ENCODE measurements at places on chromosomes 3 and 15. TPM values are rescaled to one million over a fixed set of nuclear protein-coding genes. Genes with fewer than 3 reads are reported as not detected.

DNA sequence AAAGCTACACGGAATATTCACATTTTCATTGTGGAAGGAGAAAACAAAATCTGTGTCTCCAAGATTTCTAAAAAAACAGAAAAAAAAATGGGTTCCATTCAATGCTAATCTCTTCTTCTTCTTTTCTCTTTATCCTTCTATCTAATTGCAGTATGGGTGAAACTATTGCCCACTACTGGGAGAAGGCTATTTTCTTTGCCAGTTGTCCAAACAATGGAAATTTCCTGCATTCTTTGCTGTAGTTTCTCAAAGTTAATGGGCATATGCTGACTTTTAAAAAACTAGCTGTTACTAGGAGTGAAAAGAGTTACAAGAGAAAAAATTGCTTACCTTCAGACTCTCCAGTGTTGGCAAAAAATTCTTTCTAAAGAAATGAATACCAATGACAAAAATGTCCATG, 179.3 kb upstream of the ANKRD28 start:
- no peaks in the 10 kb centered on the region for H3K27me3 ChIP-seq
- peaks cover 2% of the 10 kb centered on the region for H3K4me1 ChIP-seq
- no peak overlapping the region for H3K4me3 ChIP-seq
- no peak for DNase-seq
- no peaks in the 10 kb centered on the region for H3K36me3 ChIP-seq
- no peak overlapping the region for H3K27ac ChIP-seq

DNA sequence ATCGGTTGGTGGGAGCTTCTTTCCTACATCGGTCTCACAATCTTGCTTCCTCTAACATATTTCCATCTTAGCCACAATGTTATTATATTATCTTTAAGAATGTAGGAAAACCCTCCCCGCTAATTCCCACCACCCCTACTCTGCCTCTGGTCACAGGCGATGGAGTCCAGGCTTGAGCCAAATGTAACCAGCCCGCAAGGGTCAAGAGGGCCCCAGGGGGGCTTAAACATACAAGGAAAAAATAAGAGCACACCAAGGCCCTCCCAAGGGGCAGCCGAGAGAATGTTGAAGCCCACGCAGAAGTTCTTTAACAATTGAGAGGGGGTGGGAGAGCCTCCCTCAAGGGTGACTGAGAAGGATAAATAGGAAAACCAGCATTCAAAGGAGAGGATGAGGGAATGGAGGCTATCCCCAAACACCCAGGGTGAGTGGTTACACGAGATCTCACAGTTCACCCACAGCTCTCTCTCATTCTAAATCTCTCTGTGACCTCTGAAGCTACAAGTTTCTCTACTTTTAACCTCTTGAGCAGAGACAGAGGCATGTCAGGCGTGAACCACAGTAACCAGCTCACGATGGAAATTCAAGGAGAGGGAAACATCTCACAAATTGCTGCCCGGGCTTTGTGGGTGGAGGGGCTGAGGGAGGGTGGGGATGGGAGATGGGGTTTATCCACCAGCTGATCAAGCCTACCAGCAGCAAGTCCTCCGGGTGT, 31.4 kb upstream of the UACA start:
- H3K4me1 ChIP-seq, result peaks cover 19% of the 10 kb centered on the region
- no peak overlapping the region for H3K4me3 ChIP-seq
- no peaks in the 10 kb centered on the region for H3K36me3 ChIP-seq

DNA sequence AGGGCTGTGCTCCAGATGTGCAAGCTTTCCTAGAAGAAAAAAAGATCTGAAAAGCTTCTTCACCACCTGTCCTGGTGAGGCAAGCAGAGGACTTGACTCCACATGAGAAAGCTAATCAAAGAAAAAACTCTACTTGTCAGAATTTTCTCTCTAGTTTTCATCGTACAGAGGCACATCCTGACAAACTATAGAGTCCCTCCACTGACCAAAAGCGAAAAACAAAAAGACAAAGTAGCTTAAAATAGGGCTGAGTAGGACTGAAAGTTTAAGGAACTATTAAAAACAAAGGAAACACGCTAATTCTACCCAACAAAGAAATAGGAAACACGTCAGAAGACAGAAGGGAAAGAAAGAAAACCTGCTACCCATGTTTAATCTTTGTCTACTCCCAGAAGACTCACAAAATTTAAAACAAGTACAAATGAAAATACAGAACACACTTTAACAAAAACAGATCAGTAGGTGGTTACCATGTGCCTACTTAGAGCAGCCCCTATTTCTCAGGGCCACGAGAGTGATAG, 26.5 kb downstream of the NANOGP8 start:
- DNase-seq, result no peak
- no peak overlapping the region for H3K27ac ChIP-seq
- no peak overlapping the region for H3K4me3 ChIP-seq
- H3K4me1 ChIP-seq, result no peaks in the 10 kb centered on the region
- no peaks in the 10 kb centered on the region for H3K27me3 ChIP-seq

GRCh38 chr3:48563382-48563918, at the start of gene UCN2:
TSS of gene UCN2 (minus strand) at chr3:48563781. CDS start at chr3:48563124, 657 bp downstream.
- H3K4me3 ChIP-seq, result no peak within 1 kb of the TSS
- no peak within 1 kb of the TSS for H3K27ac ChIP-seq
- H3K27me3 ChIP-seq, result no peaks in the 10 kb centered on the region
- DNase-seq, result no peak

GRCh38 chr15:63010386-63010785, 32.2 kb upstream of the TPM1 start:
- H3K36me3 ChIP-seq, result no peaks in the 10 kb centered on the region
- peaks cover 15% of the 10 kb centered on the region for H3K4me1 ChIP-seq
- no peak overlapping the region for H3K27ac ChIP-seq
- peaks cover 2% of the 10 kb centered on the region for H3K27me3 ChIP-seq

GRCh38 chr15:70344666-70345065, 246.9 kb upstream of the TLE3 start:
- no peaks in the 10 kb centered on the region for H3K27me3 ChIP-seq
- no peak for DNase-seq
- peaks cover 16% of the 10 kb centered on the region for H3K4me1 ChIP-seq
- H3K4me3 ChIP-seq, result no peak overlapping the region
- H3K36me3 ChIP-seq, result no peaks in the 10 kb centered on the region

DNA sequence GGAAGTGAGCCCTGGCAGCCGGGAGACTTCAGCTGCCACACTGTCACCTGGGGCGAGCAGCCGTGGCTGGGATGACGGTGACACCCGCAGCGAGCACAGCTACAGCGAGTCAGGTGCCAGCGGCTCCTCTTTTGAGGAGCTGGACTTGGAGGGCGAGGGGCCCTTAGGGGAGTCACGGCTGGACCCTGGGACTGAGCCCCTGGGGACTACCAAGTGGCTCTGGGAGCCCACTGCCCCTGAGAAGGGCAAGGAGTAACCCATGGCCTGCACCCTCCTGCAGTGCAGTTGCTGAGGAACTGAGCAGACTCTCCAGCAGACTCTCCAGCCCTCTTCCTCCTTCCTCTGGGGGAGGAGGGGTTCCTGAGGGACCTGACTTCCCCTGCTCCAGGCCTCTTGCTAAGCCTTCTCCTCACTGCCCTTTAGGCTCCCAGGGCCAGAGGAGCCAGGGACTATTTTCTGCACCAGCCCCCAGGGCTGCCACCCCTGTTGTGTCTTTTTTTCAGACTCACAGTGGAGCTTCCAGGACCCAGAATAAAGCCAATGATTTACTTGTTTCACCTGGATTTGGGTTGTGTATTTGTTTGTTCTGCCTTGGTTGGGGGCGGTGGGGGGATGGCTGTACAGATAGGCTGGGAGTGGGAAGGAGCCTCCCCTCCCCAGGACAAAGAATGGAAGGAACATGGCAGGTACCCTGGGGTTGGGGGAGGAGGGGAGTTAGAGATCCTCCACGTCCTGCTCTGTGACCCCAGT, 2.9 kb upstream of the GRM2 start:
- peaks cover 35% of the 10 kb centered on the region for H3K36me3 ChIP-seq
- no peak overlapping the region for H3K27ac ChIP-seq
- peaks cover 19% of the 10 kb centered on the region for H3K27me3 ChIP-seq
- no peak for DNase-seq
- H3K4me3 ChIP-seq, result no peak overlapping the region

- H3K27ac ChIP-seq, result no peak overlapping the region
- H3K36me3 ChIP-seq, result no peaks in the 10 kb centered on the region
- no peak overlapping the region for H3K4me3 ChIP-seq
Observed at GRCh38 chr15:78837543-78837942, 26.3 kb upstream of the ADAMTS7 start.

GRCh38 chr3:113287111-113287802, 75.9 kb downstream of the BOC start:
- peak; percentile 65 for DNase-seq
- H3K4me1 ChIP-seq, result peaks cover 2% of the 10 kb centered on the region
- no peak overlapping the region for H3K27ac ChIP-seq
- no peak overlapping the region for H3K4me3 ChIP-seq

GRCh38 chr3:111910806-111911205, 51.7 kb downstream of the PHLDB2 start:
- H3K4me1 ChIP-seq, result peaks cover 9% of the 10 kb centered on the region
- no peak for DNase-seq
- H3K4me3 ChIP-seq, result no peak overlapping the region
- H3K36me3 ChIP-seq, result peaks cover 18% of the 10 kb centered on the region

DNA sequence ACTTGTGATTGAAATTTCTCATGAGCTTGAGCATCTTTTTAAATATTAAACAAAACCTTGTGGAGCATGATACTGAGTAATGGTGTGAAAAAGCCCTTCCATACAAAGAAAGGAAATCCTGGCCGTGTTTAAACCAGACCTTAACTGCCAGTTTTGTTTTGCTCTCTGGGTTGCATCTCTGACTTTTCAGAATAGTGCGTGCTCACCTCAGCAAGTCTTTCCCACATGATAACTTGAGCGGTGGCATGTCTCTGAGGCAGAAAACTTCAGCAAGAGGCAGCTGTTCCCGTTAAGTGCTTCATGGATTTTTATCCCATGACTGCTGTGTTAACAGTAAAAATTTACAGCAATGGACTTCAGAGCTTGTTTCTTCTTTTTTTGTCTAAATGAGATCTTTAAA, 393.3 kb downstream of the FEZF2 start:
- peak overlapping the region; percentile 42 for H3K27ac ChIP-seq
- no peaks in the 10 kb centered on the region for H3K36me3 ChIP-seq
- no peak overlapping the region for H3K4me3 ChIP-seq
- peak; percentile 48 for DNase-seq
- H3K4me1 ChIP-seq, result peaks cover 6% of the 10 kb centered on the region

GRCh38 chr3:128076483-128077201, 24.4 kb downstream of the SEC61A1 start:
- peak overlapping the region; percentile 41 for H3K4me3 ChIP-seq
- H3K27ac ChIP-seq, result no peak overlapping the region
- H3K27me3 ChIP-seq, result peaks cover 10% of the 10 kb centered on the region
- peaks cover 29% of the 10 kb centered on the region for H3K4me1 ChIP-seq
- peaks cover 32% of the 10 kb centered on the region for H3K36me3 ChIP-seq

- no peak overlapping the region for H3K27ac ChIP-seq
- no peak for DNase-seq
- H3K36me3 ChIP-seq, result no peaks in the 10 kb centered on the region
- no peaks in the 10 kb centered on the region for H3K4me1 ChIP-seq
- no peaks in the 10 kb centered on the region for H3K27me3 ChIP-seq
- no peak overlapping the region for H3K4me3 ChIP-seq
Observed at GRCh38 chr3:108826309-108827187, 4.0 kb downstream of the TRAT1 start.

DNA sequence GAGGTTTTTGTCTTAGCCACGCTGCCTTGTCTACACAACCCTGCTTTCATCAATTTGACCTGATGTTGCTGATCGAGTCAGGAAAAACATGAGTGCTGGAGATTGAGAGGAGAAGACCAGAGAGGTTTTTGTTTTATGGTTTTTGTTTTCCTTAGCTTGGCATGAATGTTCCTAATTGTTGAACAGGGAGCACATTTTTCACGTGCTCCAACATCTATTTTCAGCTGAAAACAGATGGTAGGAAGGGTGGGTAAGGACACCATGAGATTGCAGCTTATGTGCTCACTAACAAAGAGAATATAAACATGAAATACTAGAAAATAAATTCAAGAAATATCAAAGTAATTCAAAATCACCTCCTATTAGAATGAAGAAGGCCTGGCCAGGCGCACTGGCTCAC, 79.9 kb upstream of the LMCD1 start:
- no peaks in the 10 kb centered on the region for H3K4me1 ChIP-seq
- no peak overlapping the region for H3K27ac ChIP-seq
- H3K36me3 ChIP-seq, result no peaks in the 10 kb centered on the region
- H3K4me3 ChIP-seq, result no peak overlapping the region
- H3K27me3 ChIP-seq, result no peaks in the 10 kb centered on the region

GRCh38 chr15:70789213-70789612, 25.9 kb upstream of the UACA start:
- no peaks in the 10 kb centered on the region for H3K36me3 ChIP-seq
- no peak overlapping the region for H3K4me3 ChIP-seq
- H3K27ac ChIP-seq, result no peak overlapping the region
- H3K27me3 ChIP-seq, result no peaks in the 10 kb centered on the region

DNA sequence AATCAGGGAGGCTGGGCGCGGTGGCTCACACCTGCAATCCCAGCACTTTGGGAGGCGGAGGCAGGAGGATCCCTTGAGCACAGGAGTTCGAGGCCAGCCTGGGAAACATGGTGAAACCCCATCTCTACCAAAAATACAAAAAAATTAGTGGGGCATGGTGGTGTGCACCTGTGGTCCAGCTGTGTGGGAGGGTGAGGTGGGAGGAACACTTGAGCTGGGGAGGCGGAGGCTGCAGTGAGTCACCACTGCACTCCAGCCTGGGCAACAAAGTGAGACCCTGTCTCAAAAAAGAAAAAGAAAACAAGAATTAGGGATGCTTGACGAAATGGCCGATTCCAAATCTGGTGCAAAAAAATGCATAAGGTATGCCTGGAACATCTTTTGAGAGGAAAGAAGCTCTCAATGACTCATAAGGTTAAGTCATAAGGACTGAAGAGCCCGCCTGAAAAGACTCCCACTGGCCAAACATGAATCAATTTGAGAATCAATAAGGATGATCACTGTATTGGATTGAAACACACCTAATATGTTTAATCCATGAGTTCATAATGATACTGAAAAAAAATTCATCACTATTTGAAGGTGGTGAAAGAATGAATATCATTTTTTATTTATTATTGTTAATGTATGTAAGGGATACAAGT, 27.7 kb downstream of the BLM start:
- no peaks in the 10 kb centered on the region for H3K27me3 ChIP-seq
- H3K36me3 ChIP-seq, result no peaks in the 10 kb centered on the region
- no peak overlapping the region for H3K27ac ChIP-seq
- no peak overlapping the region for H3K4me3 ChIP-seq
- no peaks in the 10 kb centered on the region for H3K4me1 ChIP-seq

GRCh38 chr15:54772663-54773062, 424.1 kb downstream of the RSL24D1 start:
- H3K27ac ChIP-seq, result no peak overlapping the region
- no peaks in the 10 kb centered on the region for H3K4me1 ChIP-seq
- no peak overlapping the region for H3K4me3 ChIP-seq
- no peaks in the 10 kb centered on the region for H3K27me3 ChIP-seq
- no peaks in the 10 kb centered on the region for H3K36me3 ChIP-seq

DNA sequence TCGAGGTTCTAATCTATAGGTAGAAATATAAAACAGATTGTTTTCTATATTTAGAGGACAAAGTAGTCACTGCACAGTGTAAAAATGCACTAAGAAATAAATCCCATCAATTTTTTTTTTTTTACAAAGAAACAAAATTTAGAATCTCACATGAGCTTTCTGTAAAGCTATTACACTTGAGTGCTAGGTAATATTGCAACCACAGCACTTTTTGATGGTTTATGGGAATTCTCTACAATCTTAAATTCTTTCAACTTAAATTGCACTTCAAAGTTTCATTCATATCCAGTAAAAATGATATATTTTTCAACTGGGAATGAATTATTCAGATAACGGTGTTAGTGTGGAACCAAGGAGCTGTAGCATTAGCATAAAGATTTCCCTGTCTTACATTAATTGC, 1035.4 kb downstream of the SQOR start:
- no peak for DNase-seq
- no peaks in the 10 kb centered on the region for H3K27me3 ChIP-seq
- no peaks in the 10 kb centered on the region for H3K4me1 ChIP-seq
- H3K4me3 ChIP-seq, result no peak overlapping the region
- no peaks in the 10 kb centered on the region for H3K36me3 ChIP-seq

GRAMD1C gene
- 1.3 TPM for total RNA-seq

CD80 gene
- total RNA-seq, result 0.22 TPM

BCL2A1 gene
- 0.35 TPM for total RNA-seq

NRROS gene
- total RNA-seq, result 2.8 TPM
